ENCODE measurements at places on chromosomes 5 and 9. TPM values are rescaled to one million over a fixed set of nuclear protein-coding genes. Genes with fewer than 3 reads are reported as not detected.

- peak; percentile 47 for DNase-seq
These were observed 473.6 kb upstream of the TNC start for GRCh38 chr9:115591584-115591984.

DNA sequence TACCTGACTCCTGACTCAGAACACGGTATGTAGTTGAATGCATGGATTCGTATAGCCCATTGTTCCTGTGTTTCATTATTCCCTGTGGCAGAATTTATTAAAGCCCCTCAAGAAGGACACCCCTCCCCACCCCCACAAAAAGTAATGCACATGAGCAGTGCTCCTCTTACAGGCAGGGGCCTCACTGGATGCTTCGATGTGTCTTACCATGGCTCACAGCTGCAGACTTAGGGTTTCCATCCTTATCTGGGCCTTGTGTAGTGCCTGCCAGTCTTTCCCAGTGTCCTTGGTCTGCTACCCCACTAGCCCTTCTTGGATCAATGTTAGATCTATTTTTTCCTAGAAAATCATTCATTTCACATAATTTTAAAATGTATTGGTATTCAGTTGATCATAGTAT lies 14.9 kb downstream of the EXOSC3 start:
- no peak for DNase-seq

DNA sequence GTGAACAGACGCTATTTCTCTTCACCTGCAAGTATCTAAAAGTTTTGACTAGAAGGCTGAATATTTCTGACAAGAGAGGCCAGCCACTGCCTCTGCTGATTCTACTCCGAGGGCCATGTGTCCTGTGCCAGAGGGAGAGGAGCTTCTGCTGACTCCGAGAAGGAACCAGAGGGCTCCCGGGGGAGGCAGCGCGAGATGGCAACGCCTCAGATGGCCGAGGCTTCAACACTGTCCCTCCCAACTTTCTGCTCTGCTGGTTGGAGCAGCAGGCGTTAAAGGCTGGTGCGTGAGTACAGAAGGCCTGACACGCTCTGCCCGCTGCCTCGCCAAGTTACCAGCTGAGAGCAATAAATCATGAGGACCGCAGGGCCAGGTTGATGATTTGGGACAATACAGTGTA lies 178.8 kb downstream of the GAPVD1 start:
- no peak for DNase-seq

The ZNF618 gene
- total RNA-seq, result 3.3 TPM

The MARCHF11 gene
- not detected for total RNA-seq

GRCh38 chr9:4837261-4838188 lies 44.8 kb downstream of the RCL1 start:
- no peak for DNase-seq

The PLEKHG4B gene
- total RNA-seq, result not detected

DNA sequence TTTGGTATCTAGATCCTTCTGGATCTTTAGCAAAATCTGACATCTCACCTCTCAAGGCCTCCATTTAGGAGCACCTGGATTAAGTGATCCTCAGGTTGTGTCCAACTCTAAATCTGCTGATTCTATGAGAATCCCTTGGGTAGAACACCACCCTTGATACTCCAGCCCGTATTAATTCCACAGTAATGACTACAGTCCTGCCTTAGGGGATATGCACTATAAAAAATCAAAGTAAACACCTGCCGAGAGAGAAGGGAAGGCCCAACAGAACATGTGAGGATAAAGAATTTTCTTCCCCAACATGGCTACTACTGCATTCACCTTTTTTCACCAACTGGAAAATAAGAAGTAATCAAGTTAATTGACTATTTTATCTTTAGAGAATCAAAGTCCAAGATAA lies 27.6 kb downstream of the DAP start:
- no peak for DNase-seq

The SHROOM1 gene
- 53.4 TPM for total RNA-seq

The SAPCD2 gene
- total RNA-seq, result 10.3 TPM

- DNase-seq, result no peak
These were observed 3.5 kb downstream of the GBA2 start for GRCh38 chr9:35745569-35745968.

- no peak for DNase-seq
These were observed 104.6 kb downstream of the CACNA1B start for GRCh38 chr9:137982200-137982599.

GRCh38 chr9:34428325-34428958 lies 29.9 kb downstream of the FAM219A start:
- DNase-seq, result no peak

DNA sequence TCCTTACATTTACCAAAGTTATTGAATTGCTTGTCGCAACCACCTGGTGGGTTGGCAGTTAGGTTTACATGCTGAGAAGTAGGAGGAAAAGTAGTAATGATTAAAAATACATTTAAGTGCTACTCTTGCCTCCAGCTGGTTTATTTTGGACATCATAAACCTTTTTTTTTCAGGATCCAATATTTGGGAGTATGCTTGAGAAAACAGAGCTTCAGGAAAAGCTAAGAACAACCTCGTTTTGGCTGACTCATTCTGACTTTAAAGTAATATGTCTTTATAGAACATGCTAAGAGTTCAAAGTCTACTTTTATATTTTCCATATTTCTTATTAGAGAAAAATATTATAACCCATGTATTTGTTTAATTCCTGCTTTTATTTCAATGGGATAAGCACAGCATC lies 41.7 kb upstream of the BNC2 start:
- DNase-seq, result no peak

DNA sequence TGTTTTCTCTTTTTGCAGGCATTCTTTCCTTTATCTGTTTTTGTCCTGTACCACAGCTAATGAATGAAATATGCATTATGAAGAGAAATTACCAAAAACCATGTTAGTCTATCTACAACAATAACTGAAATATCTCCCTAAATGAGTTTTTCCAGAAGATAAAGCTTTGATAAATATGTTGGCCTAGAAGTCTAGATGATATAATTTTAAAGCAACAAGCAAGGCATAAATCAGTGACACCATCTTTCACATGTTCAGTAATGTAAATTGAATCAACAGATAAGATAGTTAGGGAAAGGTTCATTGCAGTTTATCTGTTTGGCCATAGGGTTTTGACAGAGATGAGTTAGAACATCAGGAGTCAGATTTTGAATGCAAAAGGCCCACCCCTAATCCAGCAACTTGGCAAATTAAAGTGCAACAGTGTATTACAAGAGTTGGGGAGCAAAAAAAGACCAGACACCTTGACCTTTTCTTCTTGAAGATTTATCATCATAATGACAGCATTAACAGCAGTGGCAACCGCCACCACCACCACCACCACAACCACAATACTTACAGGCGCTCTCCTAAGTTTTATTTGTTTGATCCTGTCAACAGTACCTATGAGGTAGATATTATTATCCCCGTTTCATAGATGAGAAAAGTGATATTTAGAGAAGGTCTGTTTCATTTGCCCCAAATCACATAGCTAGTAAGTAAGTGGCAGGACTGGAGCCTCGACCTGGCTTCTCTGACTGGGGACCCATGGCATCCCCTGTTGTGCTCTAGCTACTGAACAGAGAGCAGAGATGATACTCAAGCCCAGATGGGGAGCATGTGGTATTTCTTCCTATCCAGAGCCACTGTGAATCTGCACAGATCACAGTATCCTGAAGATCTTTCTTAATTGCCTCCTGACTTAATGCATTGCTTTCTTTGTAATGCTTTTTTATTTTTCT lies 122.8 kb upstream of the DHFR start:
- DNase-seq, result no peak

GRCh38 chr9:96241391-96241809 lies 60.6 kb downstream of the HSD17B3 start:
- DNase-seq, result no peak

DNA sequence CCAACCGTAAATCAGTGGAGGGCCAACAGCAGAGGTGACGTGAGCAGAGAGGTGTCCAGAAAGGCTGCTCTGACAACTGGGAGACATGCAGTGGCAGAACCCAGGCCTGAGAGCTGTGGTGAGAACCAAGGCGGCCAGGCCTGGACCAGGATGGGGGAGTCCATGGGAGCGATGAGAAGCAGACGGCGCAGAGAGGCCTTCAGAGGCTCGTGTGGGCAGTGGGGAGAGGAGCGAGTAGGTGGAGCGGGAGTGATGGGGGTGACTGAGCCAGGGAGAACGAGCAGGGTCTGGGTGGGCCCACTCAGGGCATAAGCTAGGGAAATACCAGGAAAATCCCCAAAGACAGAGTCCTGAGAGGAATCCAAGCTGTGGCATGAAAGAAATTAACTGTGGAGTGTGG lies 7.9 kb upstream of the IL3 start:
- DNase-seq, result no peak

- DNase-seq, result no peak
These were observed 9.8 kb downstream of the SEMA4D start for GRCh38 chr9:89488131-89488530.

DNA sequence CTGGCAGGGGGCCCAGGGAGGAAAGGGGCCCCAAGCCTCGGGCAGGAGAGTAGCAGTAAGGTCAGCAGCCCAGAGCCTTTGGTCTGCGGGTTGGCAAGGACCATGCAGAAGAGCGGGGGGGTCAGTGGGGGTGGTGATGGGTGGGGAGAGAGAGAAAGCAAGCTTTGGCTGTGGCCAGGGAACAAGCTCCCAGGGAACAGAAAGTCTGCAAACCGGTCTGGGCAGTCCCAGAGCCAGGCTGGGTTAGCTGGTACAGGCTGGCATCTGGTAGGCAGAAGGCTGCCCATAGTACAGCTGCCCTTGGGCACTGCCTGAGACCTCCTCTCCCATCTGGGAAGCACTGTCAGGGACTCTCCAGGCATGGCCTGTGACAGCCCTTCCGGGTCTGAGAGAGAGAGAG lies 10.5 kb upstream of the EPB41L4B start:
- peak; percentile 84 for DNase-seq

- no peak for DNase-seq
These were observed 149.8 kb upstream of the TNC start for GRCh38 chr9:115267790-115268189.

GRCh38 chr5:178416206-178416882 lies 173.8 kb downstream of the COL23A1 start:
- no peak for DNase-seq

- no peak for DNase-seq
These were observed 245.5 kb downstream of the ARRDC3 start for GRCh38 chr5:91137647-91138046.

DNA sequence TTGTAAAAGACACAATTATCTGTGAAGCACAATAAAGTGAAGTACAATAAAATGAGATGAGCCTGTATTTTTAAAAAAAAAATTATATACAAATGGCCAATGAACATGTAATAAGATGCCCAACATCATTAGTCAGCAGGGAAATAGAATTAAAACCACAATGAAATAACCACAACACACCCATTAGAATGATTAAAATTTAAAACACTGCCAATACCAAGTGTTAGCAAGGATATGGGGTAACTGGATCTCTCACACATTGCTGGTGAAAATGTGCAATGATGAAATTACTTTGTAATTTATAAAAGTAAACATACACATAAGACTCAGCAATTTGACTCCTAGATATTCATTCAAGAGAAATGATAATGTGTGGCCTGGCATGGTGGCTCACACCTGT lies 62.8 kb downstream of the SHOC1 start:
- DNase-seq, result no peak

DNA sequence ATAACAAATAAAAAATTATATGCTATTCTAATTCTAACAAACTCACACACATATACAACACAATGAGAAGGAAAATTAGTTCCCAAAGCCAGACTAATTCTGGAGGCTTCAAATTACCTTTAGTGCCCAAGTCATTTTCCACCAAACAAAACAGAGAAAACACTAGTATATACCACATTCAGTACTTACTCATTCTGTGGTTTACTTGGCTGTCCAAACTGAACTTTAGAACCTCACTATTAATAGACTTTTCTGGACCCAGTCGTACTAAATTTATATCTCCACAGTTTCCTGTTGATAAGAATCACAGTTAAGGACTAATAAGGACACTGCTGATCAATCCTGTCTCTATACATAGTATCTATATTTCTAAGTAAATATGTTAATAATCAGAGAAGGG lies 66.4 kb downstream of the SETX start:
- no peak for DNase-seq

GRCh38 chr9:131279863-131280570 lies 3.7 kb upstream of the FAM78A start:
- DNase-seq, result no peak

The TAF11L5 gene
- total RNA-seq, result not detected

DNA sequence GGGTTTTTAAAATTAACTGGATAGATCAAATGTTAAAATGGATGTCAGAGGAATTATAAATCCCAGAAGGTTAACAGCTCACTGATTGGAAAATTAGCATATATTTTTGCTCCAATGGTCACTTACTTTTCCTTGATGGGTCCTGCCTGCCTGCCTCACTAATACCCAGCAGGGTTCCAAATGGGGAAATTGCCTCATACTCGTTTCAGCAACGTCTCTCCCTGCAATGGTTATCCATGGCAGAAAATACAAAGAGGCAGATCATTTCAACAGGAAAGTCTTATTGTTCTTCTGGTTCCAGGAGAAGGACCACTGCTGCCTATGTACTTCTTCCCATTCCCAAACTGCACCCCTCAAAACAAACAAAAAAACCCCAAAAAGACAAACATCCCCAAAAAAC lies 71.3 kb downstream of the ERP44 start:
- no peak for DNase-seq

The CLIC3 gene
- total RNA-seq, result 3.2 TPM

The AQP3 gene
- total RNA-seq, result 6.8 TPM

The DOCK2 gene
- total RNA-seq, result 4.9 TPM

- DNase-seq, result no peak
These were observed 666 bp upstream of the TLR4 start for GRCh38 chr9:117703537-117703936.

- no peak for DNase-seq
These were observed 2.8 kb upstream of the PLK2 start for GRCh38 chr5:58462623-58463230.

The ANGPTL2 gene
- total RNA-seq, result 12.0 TPM

GRCh38 chr9:128152133-128153059 lies 3.1 kb downstream of the LCN2 start:
- no peak for DNase-seq

GRCh38 chr9:105296877-105297287 lies 52.4 kb downstream of the SLC44A1 start:
- DNase-seq, result no peak

The OTP gene
- not detected for total RNA-seq

DNA sequence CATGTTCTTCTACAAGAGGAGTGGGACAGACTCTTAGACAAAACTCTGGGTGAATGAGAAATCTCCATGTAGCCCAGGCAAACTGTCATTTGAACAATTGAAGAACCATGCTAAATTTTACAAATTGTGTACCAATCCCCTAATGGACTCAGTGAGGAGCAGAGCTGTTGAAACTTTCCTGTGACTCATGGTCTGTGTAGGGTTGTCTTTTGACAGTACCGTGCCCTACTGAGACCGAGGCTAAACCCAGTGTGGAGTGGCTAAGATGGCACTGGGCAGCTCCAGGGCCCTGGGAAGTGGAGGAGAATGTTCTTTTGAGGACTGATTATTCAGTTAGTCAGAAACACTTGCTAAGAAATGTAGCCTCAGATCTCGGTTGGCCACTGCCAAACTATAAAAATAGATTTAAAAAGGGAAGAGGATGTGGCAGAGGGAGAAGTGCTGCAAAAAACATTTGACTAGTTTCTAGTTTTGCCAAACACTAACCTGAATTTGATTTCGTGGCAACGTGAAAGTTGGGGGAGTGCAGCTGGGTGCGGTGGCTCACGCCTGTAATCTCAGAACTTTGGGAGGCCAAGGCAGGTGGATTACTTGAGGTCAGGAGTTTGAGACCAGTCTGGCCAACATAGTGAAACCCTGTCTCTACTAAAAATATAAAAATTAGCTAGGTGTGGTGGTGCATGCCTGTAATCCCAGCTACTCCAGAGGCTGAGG lies 24.7 kb downstream of the POU4F3 start:
- no peak for DNase-seq

- DNase-seq, result no peak
These were observed 115.5 kb upstream of the ABCA1 start for GRCh38 chr9:105043370-105043936.

Measured in left colon (tissue), 2 donors.